ENCODE measurements at places on chromosomes 5 and 9. TPM values are rescaled to one million over a fixed set of nuclear protein-coding genes. Genes with fewer than 3 reads are reported as not detected.

The GPR151 gene
- total RNA-seq, result not detected

The SPATA31A3 gene
- total RNA-seq, result not detected

The CFAP157 gene
- 0.27 TPM for total RNA-seq

The F12 gene
- 9.5 TPM for total RNA-seq

The APBA1 gene
- 2.1 TPM for total RNA-seq

The IPPK gene
- total RNA-seq, result 6.3 TPM

The ADGRD2 gene
- total RNA-seq, result not detected

The IRX2 gene
- total RNA-seq, result not detected

The VCAN gene
- 10.5 TPM for total RNA-seq

The HAND1 gene
- total RNA-seq, result 0.54 TPM

The TEX48 gene
- not detected for total RNA-seq

The TTC39B gene
- total RNA-seq, result 17.3 TPM

The ZFP2 gene
- 0.70 TPM for total RNA-seq

The DNAI1 gene
- not detected for total RNA-seq

The MELK gene
- total RNA-seq, result 4.5 TPM

The SPATA6L gene
- 13.4 TPM for total RNA-seq

The HMCN2 gene
- total RNA-seq, result 61.7 TPM

The SLC36A2 gene
- total RNA-seq, result not detected

The PCDHB2 gene
- 0.35 TPM for total RNA-seq

The ZER1 gene
- 88.7 TPM for total RNA-seq

The SLC36A3 gene
- not detected for total RNA-seq

The DMGDH gene
- total RNA-seq, result 1.9 TPM

The GPX3 gene
- 665 TPM for total RNA-seq

The LCNL1 gene
- not detected for total RNA-seq

The IRGM gene
- not detected for total RNA-seq

The DIMT1 gene
- 2.1 TPM for total RNA-seq

The DHX29 gene
- total RNA-seq, result 16.0 TPM

The WNT8A gene
- total RNA-seq, result not detected

The TMC1 gene
- total RNA-seq, result not detected

The TOR4A gene
- 45.7 TPM for total RNA-seq

The AQP3 gene
- 424 TPM for total RNA-seq

The AP3B1 gene
- 52.6 TPM for total RNA-seq

The MEIKIN gene
- not detected for total RNA-seq

The SPATA31D4 gene
- not detected for total RNA-seq

The C5orf34 gene
- total RNA-seq, result 0.47 TPM

The NDST1 gene
- 82.0 TPM for total RNA-seq

The PDLIM7 gene
- total RNA-seq, result 17.7 TPM

The OR1Q1 gene
- total RNA-seq, result not detected

Data from Peyer's patch (tissue), 4 donors.